A549 treated with ZK216348 at 1 μM for 4 hours (cell line): ENCODE measurements at places on chromosomes 7 and 10. TPM values are rescaled to one million over a fixed set of nuclear protein-coding genes. Genes with fewer than 3 reads are reported as not detected.

LOXL4 gene
- 1.0 to 1.5 TPM (median 1.4 TPM) in 5 replicates for total RNA-seq

TMEM236 gene
- total RNA-seq = 0.04 to 0.09 TPM (median 0.05 TPM) in 5 replicates

CCAR1 gene
- total RNA-seq = 56.2 to 119 TPM (median 67.6 TPM) in 5 replicates

SLC25A28 gene
- total RNA-seq = 21.7 to 30.5 TPM (median 26.0 TPM) in 5 replicates

SLC29A3 gene
- total RNA-seq = 18.0 to 26.4 TPM (median 21.5 TPM) in 5 replicates
